ENCODE measurements at places on chromosomes 1 and 21.

- DNase-seq: no peak
Measured at GRCh38 chr1:30715216-30715615, 8.2 kb downstream of the MATN1 start.

DNA sequence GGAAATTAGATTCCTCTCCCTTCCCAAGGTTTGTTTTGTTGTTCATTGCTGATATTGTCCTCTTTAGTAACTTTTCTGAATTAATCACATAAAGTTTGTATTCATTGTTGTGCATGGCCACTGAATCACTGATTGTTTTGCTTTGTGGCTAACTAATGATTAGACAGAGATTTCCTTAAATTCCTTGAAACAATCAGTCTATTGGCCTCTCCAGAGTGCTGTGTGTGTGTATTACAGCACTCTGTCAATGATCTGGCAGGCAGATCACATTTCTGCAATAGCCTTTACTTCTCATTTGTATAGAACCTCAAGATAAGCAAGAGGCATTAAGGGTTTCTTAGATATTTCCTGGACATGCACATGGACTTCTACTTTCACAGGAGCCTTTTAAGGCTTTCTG is 78.6 kb downstream of the DUSP10 start:
- no peak for DNase-seq

GRCh38 chr21:36073181-36073580 is 3.4 kb downstream of the CBR1 start:
- no peak for DNase-seq

- DNase-seq: no peak
Measured at GRCh38 chr1:31306278-31306677, 9.4 kb downstream of the ZCCHC17 start.

- DNase-seq: peak; percentile 44
Measured at GRCh38 chr1:152189657-152190442, 30.8 kb upstream of the RPTN start.

DNA sequence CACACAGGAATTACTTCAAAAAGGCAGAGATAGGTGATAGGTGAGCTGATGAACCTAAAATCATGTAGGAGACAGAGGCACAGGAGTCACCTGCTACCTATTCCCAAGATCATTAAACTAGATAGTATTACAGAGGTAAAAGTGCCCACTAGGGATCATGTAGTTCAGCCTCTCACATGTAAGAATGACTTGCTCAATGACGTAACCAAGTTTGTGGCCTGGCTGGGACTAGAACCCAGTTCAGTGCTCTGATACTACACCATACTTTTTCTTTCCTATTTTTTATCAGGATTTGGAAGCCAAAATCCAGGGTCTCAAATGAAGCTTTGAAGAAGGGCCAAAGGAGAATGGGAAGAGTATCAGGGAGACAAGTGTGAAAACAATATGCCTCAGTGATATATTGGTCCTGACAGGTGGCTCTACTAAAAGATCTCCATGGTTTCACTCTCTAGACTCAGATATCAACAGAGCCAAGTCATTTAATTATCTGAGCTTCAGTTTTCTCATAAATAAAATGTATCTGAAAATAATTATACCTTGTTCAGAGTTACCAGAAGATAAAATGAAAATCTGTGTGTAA is 87.3 kb upstream of the SLFNL1 start:
- DNase-seq: no peak

GRCh38 chr1:156123356-156124196 is 9.1 kb downstream of the LMNA start:
- no peak for DNase-seq

GRCh38 chr1:202047977-202048376 is 37.6 kb downstream of the ELF3 start:
- DNase-seq: no peak

- DNase-seq: no peak
Measured at GRCh38 chr1:61593331-61593730, 131.6 kb downstream of the TM2D1 start.

DNA sequence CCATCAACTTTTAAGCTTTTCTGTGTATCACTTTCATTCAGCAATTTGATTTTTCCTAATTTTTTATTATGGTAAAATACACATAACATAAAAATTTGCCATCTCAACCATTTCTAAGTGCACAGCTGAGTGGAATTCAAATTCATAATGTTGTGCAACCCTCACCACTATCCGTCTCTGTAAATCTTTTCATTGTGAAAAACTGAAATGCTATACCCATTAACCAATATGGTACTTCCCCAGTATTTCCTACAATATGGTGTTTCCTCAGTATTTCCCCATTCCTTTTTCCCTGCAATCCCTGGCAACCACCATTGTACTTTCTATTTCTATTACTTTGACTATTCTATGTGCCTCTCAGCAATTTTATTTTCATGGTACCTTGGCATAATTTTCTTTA is 6.8 kb downstream of the STPG1 start:
- no peak for DNase-seq

GRCh38 chr1:65075123-65075976 is 72.7 kb upstream of the AK4 start:
- peak; percentile 46 for DNase-seq

DNA sequence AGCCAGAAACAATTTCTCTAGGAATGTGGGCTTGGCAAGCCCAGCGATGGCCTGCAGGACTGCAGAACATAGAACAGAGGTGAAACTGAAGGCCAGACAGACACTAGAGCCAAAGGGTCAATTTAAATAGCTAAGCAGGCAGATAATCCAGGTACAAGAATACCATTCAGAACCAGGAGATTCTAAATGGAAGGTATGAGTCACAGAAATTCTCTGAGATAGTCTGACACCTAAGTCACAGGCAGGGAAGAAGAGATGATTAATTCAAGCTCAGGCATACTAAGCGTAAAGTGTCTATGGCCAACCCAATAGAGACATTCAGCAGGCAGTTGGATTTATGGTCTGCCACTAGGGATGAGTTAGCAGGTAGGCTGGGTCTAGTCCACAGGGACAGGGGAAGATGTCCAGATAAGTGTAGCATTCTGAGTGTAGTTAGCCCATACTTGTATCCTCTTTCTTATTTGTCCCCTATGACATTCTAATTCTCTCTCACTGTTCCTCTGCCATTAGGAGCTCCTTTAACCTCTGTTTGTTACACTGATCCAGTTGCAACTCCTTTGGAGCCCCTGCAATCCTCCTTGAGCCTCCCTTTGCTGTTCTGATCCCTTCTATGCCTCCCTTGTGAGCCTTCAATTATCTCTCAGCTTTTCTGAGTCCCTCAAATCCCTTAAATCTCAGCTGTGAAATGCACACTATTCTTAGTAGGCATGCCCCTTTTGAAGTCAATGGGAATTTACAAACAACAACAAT is 383.8 kb downstream of the LMO4 start:
- no peak for DNase-seq

- DNase-seq: no peak
Measured at GRCh38 chr1:115810609-115811008, 30.3 kb downstream of the NHLH2 start.
